ENCODE measurements at places on chromosomes 7 and 10. TPM values are rescaled to one million over a fixed set of nuclear protein-coding genes. Genes with fewer than 3 reads are reported as not detected.
A peak's percentile ranks its signal among the peaks of the same experiment; 100 is the strongest.

- DNase-seq, result peak; percentile 62
Measured at GRCh38 chr7:100469227-100470044, 5.4 kb upstream of the SPACDR start.

- DNase-seq, result no peak
Measured at GRCh38 chr7:151226560-151226874, 488 bp downstream of the ABCF2 start.

GRCh38 chr7:89826557-89826956 lies 327.7 kb upstream of the STEAP1 start:
- DNase-seq, result no peak

DNA sequence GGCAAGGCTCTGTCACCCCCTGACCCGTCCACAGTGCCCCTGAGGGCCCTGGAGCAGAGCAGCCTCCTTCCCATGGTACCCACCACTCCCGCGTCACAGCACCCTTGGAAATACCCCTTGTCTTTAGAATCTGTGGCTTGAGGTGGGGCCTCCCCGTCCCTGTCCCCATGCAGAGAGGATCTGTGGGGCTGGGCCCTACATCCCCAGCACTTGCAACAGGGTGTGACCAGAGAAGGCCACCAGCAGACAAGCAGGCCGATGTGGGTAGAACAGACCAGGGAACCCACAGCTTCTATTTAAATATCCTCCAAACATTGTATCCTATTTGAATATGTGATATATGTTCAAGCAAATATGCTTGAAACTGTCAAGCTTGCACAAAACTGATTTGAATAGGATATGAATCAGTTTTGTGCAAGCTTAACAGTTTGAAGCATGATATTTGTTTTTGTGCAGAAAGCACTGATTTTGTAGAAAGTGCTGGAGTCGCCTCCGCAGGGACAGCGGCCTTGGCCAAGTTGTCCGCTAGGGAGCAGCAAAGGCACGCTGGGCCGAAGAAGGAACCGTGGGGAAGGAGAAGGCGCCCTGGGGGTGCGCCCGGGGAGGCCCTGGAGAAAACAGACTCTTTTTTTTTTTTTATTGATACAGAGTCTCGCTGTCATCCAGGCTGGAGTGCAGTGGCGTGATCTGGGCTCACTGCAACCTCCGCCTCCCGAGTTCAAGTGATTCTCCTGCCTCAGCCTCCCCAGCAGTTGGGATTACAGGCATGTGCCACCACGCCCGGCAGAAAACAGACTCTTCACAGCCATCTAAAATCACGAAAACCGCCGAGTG lies 2.2 kb downstream of the CFAP46 start:
- peak; percentile 56 for DNase-seq

DNA sequence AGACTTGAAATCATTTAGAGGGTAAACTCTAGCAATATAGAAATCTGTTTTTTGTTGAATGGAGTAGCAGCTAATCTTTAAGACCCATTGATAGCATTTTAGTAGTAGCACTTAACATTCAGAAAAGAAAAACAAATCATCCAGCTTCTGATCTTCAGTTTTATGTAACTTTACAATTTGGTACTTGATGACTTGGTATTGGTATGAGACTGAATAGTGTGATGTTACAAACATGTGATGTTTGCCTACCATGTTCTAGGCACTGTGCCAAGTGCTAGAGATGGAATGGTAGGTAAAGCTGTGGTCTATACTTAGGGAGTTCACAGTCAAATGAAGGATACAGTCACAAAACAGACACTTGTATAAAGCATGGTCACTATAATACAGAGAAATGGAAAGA lies 21.3 kb downstream of the ZEB1 start:
- no peak for DNase-seq

GRCh38 chr10:49089557-49090188 lies 25.6 kb downstream of the VSTM4 start:
- DNase-seq, result no peak

GRCh38 chr10:71084061-71084817 lies 128.1 kb upstream of the UNC5B start:
- DNase-seq, result no peak

- no peak for DNase-seq
Measured at GRCh38 chr7:89054361-89054760, 258.8 kb upstream of the TEX47 start.

DNA sequence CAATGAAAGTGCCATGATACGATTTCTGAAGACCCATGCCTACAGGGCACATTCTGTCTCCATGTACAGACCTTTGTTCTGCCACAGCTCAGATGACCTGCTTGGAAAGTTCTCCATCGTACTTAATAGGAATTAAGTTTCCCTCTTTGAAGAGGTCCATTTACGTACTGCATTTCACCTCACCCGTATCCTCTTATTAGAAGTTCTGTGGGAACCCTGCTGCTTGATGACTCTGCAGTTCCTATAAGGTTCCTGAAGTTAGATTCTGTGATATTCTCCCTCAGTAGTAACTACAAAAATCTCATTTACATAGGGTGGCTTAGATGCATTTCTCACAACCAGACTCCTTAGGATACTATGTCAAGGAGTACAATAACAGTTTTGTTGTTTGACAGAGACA lies 50.9 kb downstream of the MINDY3 start:
- no peak for DNase-seq

The TEX47 gene
- not detected for total RNA-seq

The ABHD11 gene
- total RNA-seq, result 5.0 TPM

The SEMA3E gene
- total RNA-seq, result not detected

The HMX3 gene
- total RNA-seq, result 5.0 TPM

Measured in MG63 (cell line).